ENCODE measurements at places on chromosomes 7 and 10. TPM values are rescaled to one million over a fixed set of nuclear protein-coding genes. Genes with fewer than 3 reads are reported as not detected.

DNA sequence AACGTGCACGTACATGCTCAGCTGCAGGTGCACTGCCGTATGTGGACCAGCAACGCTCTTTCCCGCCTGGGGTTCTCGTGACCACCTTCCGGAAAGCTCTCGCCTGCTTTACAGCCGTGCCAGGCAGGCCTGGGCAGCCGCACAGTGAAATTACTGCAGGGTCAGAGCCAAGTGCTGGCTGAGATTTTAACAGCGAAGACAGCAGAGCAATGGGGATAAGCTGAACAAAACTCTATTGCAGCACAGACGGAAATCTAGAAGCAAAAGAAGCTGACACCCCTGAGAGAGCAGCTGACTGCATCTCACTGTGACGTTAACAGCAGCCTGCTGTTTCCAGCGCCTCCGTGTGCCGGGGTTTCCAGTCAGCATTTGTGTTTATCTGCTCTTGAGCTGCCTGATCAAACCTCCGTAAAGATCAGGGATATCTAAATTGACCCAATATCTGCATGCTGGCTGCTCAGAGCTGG, 179.0 kb downstream of the DIP2C start:
- H3K27me3 ChIP-seq, result no peaks in the 10 kb centered on the region
- H3K36me3 ChIP-seq, result no peaks in the 10 kb centered on the region
- no peak overlapping the region for H3K27ac ChIP-seq
- no peak for DNase-seq

DNA sequence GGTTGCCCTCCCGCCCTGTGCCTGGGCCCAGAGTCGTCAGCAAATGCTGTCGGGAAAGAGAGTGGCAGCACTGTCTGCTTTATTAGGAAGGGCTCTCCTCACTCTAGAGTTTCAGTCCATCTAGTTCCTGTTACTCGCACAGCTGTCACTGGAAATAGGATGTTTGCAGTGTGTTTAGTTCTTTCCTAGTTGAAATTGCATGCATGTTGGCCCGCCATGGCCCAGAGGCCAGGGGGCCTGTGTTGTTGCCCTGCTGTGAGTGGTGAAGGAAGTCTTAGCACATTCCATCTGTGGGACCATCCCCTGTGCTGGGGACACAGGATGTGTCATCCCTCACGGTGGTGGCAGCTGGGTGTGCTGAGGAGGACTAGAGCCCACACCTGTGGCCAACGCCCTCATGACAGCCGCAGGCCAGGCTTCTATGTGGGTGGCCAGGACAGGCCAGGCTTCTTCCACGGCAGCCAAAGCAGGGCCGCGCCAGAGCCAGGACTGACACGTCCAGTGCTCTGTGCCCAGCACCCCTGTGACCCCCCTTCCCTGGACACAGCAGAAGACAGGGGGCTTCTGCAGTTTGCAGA, 45.4 kb downstream of the ZNF467 start:
- no peak overlapping the region for H3K27ac ChIP-seq
- no peaks in the 10 kb centered on the region for H3K4me1 ChIP-seq

- peaks cover 19% of the 10 kb centered on the region for H3K4me1 ChIP-seq
- no peak for DNase-seq
- H3K4me3 ChIP-seq, result peak overlapping the region; percentile 21
- peak overlapping the region; percentile 43 for H3K27ac ChIP-seq
- H3K27me3 ChIP-seq, result no peaks in the 10 kb centered on the region
Observed at GRCh38 chr10:30583778-30584415, 45.7 kb downstream of the LYZL2 start.

GRCh38 chr10:125520968-125521367, 162.0 kb downstream of the TEX36 start:
- no peak for DNase-seq
- H3K4me3 ChIP-seq, result no peak overlapping the region
- H3K36me3 ChIP-seq, result no peaks in the 10 kb centered on the region
- H3K4me1 ChIP-seq, result no peaks in the 10 kb centered on the region

- no peaks in the 10 kb centered on the region for H3K4me1 ChIP-seq
- peaks cover 3% of the 10 kb centered on the region for H3K36me3 ChIP-seq
- no peak overlapping the region for H3K4me3 ChIP-seq
- no peaks in the 10 kb centered on the region for H3K27me3 ChIP-seq
Observed at GRCh38 chr7:27547401-27547800, 115.3 kb downstream of the HIBADH start.

DNA sequence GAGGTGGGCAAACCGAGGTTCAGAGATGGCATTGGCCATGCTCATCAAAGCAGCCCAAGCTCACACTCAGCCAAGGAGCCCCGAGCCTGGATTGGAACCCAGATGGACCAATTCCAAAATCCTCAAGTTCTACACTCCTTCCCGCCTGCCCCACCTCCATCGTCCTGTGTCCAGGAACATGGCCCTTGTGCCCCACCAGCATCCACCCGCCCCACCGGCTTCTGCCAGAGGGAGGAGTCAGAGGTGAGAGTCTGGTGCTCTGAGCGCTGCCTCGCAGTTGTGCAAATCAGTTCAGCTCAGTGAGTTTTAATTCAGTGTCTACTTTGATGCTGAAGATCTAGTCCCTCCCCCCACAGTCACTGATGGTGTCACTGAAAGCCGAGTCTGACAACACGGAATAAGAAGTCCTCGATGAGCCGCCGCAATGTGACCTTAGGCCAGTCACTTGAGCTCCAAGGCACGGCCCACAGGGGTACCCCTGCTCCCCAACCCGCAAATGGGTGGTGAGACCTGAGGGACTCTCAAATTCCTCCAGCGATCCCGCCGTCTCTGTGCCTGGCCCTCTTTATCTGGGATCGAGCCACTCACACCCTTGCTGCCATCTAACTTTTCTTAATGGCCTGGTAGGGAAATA, 26.3 kb downstream of the PRKAG2 start:
- H3K27ac ChIP-seq, result peak overlapping the region; percentile 30
- DNase-seq, result no peak
- H3K36me3 ChIP-seq, result peaks cover 4% of the 10 kb centered on the region
- H3K4me1 ChIP-seq, result peaks cover 38% of the 10 kb centered on the region

DNA sequence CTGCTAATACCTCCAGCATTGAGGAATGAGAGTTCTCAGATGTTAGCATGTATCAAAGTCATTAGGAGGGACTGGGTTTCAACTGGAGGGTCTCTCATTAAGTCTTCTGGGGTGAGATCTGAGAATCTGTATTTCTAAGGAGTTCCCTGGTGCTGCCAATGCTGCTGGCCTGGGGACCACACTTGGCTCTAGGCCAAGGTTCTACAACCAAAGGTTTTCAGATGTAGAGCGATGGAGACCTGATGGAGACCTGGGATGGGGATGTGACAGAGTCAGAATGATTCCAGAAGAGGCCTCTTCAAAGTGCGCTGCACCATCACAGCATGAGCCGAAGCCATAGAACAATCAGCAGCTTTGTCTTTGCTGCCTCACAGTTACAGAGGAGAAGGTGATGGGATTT, 27.2 kb downstream of the ST8SIA6 start:
- peaks cover 58% of the 10 kb centered on the region for H3K4me1 ChIP-seq
- no peaks in the 10 kb centered on the region for H3K27me3 ChIP-seq
- DNase-seq, result no peak
- H3K27ac ChIP-seq, result peak overlapping the region; percentile 75

- peaks cover 7% of the 10 kb centered on the region for H3K4me1 ChIP-seq
- no peak for DNase-seq
- H3K27ac ChIP-seq, result no peak overlapping the region
- no peak overlapping the region for H3K4me3 ChIP-seq
Observed at GRCh38 chr7:47809387-47809786, 138.9 kb downstream of the PKD1L1 start.

- no peaks in the 10 kb centered on the region for H3K27me3 ChIP-seq
- H3K27ac ChIP-seq, result no peak overlapping the region
- H3K36me3 ChIP-seq, result no peaks in the 10 kb centered on the region
- no peak for DNase-seq
- no peak overlapping the region for H3K4me3 ChIP-seq
Observed at GRCh38 chr10:78212060-78212785, 178.6 kb downstream of the RPS24 start.

Gene CTAGE8
- 0.33 TPM for total RNA-seq
